ENCODE measurements at places on chromosomes 3 and 15. TPM values are rescaled to one million over a fixed set of nuclear protein-coding genes. Genes with fewer than 3 reads are reported as not detected.
A peak's percentile ranks its signal among the peaks of the same experiment; 100 is the strongest.

- peaks cover 17% of the 10 kb centered on the region for H3K27me3 ChIP-seq
- no peaks in the 10 kb centered on the region for H3K36me3 ChIP-seq
- H3K4me1 ChIP-seq: no peaks in the 10 kb centered on the region
- no peak overlapping the region for H3K27ac ChIP-seq
- H3K4me3 ChIP-seq: no peak overlapping the region
Measured at GRCh38 chr3:51876186-51876585, 785 bp upstream of the IQCF5 start.

- no peak for DNase-seq
- no peak overlapping the region for H3K27ac ChIP-seq
Measured at GRCh38 chr3:37862219-37862902, 681 bp downstream of the CTDSPL start.

TM6SF1 gene
- total RNA-seq: 3.9 TPM

IL12A gene
- total RNA-seq: 7.8 TPM

DNA sequence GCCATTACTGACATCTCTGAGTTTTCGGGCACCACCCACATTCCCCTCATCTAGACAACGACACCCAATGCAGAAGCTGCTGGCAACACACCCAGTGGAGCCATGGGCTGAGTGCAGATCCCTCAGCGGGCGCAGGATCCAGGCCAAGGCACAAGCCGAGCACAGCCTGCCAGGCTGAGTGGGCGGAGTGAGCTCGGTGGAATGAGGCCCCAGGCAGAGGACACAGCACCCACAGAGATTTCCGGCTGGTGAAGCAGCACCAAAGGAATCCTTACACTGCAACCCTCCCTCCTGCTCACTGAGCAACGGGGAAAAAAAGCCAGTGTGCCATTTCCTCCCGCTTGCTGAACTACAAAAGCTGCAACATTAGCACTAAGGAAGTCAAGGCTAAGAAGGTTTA lies 34.3 kb downstream of the ZMAT3 start:
- DNase-seq: no peak
- no peak overlapping the region for H3K27ac ChIP-seq

- H3K4me3 ChIP-seq: no peak overlapping the region
- no peaks in the 10 kb centered on the region for H3K27me3 ChIP-seq
- DNase-seq: no peak
- H3K36me3 ChIP-seq: no peaks in the 10 kb centered on the region
Measured at GRCh38 chr15:95169541-95170459, 938.4 kb downstream of the MCTP2 start.

GRCh38 chr3:195763076-195763830 lies 42.5 kb downstream of the MUC20 start:
- H3K4me1 ChIP-seq: no peaks in the 10 kb centered on the region
- no peaks in the 10 kb centered on the region for H3K36me3 ChIP-seq
- H3K27ac ChIP-seq: no peak overlapping the region
- peaks cover 36% of the 10 kb centered on the region for H3K27me3 ChIP-seq
- no peak for DNase-seq

FAM174B gene
- total RNA-seq: 0.91 TPM

PRSS50 gene
- total RNA-seq: not detected

- no peaks in the 10 kb centered on the region for H3K27me3 ChIP-seq
- H3K27ac ChIP-seq: no peak overlapping the region
- no peak overlapping the region for H3K4me3 ChIP-seq
- DNase-seq: no peak
- H3K36me3 ChIP-seq: no peaks in the 10 kb centered on the region
Measured at GRCh38 chr15:92020207-92020606, 166.7 kb downstream of the SLCO3A1 start.

DNA sequence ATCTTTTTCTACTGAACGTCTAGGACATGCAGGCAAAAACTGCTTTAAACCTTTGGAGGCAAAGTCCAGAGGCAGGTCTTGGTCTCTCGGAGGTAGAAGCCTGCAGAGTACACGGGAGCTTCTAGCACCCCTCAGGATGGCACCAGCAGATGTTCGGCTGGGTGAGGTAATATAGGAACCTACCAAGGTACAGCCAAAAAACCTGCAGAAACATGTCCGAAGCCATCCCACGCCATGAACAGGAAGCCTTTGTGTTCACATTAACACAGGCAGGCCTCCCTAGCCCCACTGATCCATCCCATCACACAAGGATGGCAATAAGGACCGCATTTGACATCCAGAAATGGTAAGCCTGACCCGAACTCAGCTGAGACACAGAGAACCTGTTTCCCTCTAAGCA lies 157.9 kb upstream of the HES1 start:
- peaks cover 11% of the 10 kb centered on the region for H3K27me3 ChIP-seq
- no peak for DNase-seq
- no peak overlapping the region for H3K4me3 ChIP-seq
- no peaks in the 10 kb centered on the region for H3K4me1 ChIP-seq
- H3K27ac ChIP-seq: no peak overlapping the region

- no peaks in the 10 kb centered on the region for H3K36me3 ChIP-seq
- no peaks in the 10 kb centered on the region for H3K27me3 ChIP-seq
- no peak for DNase-seq
- H3K4me3 ChIP-seq: no peak overlapping the region
- H3K27ac ChIP-seq: no peak overlapping the region
Measured at GRCh38 chr3:108342837-108343486, 46.6 kb downstream of the HHLA2 start.

GRCh38 chr15:37618353-37618752 lies 316.1 kb upstream of the TMCO5A start:
- H3K4me3 ChIP-seq: no peak overlapping the region
- H3K36me3 ChIP-seq: no peaks in the 10 kb centered on the region
- no peaks in the 10 kb centered on the region for H3K4me1 ChIP-seq

- H3K36me3 ChIP-seq: no peaks in the 10 kb centered on the region
- H3K27ac ChIP-seq: no peak overlapping the region
- peaks cover 22% of the 10 kb centered on the region for H3K4me1 ChIP-seq
Measured at GRCh38 chr3:188126934-188127333, 27.0 kb upstream of the LPP start.

- no peak overlapping the region for H3K27ac ChIP-seq
- DNase-seq: no peak
- peaks cover 8% of the 10 kb centered on the region for H3K36me3 ChIP-seq
- H3K4me3 ChIP-seq: no peak overlapping the region
- peaks cover 6% of the 10 kb centered on the region for H3K4me1 ChIP-seq
Measured at GRCh38 chr3:183710231-183710630, 12.6 kb downstream of the YEATS2 start.

PLSCR2 gene
- not detected for total RNA-seq

ITIH1 gene
- total RNA-seq: 0.80 TPM

REC114 gene
- total RNA-seq: not detected

- no peak for DNase-seq
- no peaks in the 10 kb centered on the region for H3K27me3 ChIP-seq
- peaks cover 48% of the 10 kb centered on the region for H3K36me3 ChIP-seq
- H3K4me3 ChIP-seq: no peak overlapping the region
- no peak overlapping the region for H3K27ac ChIP-seq
- H3K4me1 ChIP-seq: peaks cover 5% of the 10 kb centered on the region
Measured at GRCh38 chr3:119395923-119396358, 67.5 kb downstream of the TMEM39A start.

RLBP1 gene
- not detected for total RNA-seq

LEO1 gene
- total RNA-seq: 18.3 TPM

PP2D1 gene
- total RNA-seq: not detected

DNA sequence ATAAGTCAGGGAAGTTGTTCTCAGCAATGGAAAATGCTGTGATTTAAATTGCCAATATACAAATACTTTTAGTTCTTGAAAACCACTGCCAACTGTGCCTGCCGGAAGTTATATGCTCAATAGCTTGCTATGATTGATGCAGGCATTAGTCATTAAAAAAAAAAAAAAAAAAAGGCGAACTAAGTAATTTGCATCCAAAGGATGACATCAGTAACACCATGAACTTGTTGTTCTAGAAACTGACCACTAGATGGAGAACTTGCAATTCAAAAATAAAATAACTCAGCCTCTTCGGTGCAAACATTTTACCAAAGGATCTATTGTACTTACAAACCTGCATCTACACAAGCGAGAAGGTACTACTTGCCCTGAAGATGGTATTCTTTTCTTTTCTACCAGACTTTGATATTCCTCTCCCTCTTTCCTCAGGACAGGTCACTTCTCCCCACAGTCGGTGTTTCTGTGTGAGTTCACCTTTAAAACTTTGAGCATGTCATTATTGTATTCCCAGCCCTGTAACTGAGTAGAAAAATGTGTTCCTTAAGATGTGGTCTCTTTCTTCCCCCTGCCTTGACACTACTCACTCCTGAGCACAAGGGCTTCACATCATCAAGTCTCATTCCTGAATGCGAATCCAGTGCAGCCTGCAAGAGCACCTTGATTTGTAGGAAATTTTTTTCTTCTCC lies 115.0 kb upstream of the VEPH1 start:
- no peak overlapping the region for H3K4me3 ChIP-seq
- no peaks in the 10 kb centered on the region for H3K36me3 ChIP-seq
- no peak overlapping the region for H3K27ac ChIP-seq
- peaks cover 16% of the 10 kb centered on the region for H3K27me3 ChIP-seq

SCN11A gene
- total RNA-seq: 0.16 TPM

GLDN gene
- not detected for total RNA-seq

GRCh38 chr3:15286022-15286421 lies 46.4 kb downstream of the SH3BP5 start:
- peaks cover 60% of the 10 kb centered on the region for H3K36me3 ChIP-seq
- H3K4me3 ChIP-seq: no peak overlapping the region
- no peaks in the 10 kb centered on the region for H3K27me3 ChIP-seq
- peak overlapping the region; percentile 46 for H3K27ac ChIP-seq

DNA sequence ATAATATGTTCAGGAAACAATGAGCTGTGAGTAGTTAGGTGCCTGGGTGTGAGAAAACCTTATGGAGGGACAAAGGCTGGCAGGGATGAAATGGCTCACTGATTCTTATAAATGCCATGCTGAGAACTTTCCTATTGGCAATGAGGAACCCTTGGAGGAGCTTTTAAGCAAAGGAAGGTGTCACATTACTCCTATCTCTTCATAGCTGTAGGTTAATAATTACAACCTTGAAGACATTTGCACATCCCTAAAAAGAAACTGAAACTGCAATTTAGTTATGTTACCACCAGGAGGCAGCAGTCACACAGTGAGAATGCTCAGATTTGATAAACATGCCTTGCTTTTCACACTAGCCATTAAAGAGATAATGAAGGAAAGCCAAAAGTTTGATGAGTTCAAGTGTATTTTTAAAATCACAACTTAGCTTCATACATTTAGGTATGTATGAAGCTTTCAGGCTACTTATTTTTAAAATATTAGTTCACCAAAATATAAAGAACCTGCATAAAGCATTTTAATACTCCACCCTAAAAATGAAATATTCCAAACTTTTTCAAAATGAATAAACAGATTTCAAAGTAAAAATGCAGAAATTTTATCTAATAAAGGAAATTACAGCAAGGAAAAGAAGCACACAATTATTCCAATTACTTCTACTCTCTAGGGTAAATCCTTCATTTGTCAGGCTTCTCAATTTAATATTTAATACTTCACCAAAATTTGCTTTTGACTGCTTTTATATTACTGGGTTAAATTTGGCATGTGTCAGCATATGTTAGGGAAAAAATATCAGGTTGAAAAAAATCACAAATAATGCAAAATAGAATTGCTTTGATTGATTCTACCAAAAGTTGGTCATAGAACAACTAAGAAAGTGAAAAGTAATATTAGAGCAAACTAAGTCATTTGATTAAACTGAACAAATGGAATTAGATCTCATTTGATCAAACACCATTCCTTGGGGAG lies 136.9 kb upstream of the SLC2A2 start:
- H3K36me3 ChIP-seq: peaks cover 6% of the 10 kb centered on the region
- H3K27me3 ChIP-seq: no peaks in the 10 kb centered on the region
- H3K27ac ChIP-seq: no peak overlapping the region
- DNase-seq: no peak
- H3K4me1 ChIP-seq: peaks cover 4% of the 10 kb centered on the region

DNA sequence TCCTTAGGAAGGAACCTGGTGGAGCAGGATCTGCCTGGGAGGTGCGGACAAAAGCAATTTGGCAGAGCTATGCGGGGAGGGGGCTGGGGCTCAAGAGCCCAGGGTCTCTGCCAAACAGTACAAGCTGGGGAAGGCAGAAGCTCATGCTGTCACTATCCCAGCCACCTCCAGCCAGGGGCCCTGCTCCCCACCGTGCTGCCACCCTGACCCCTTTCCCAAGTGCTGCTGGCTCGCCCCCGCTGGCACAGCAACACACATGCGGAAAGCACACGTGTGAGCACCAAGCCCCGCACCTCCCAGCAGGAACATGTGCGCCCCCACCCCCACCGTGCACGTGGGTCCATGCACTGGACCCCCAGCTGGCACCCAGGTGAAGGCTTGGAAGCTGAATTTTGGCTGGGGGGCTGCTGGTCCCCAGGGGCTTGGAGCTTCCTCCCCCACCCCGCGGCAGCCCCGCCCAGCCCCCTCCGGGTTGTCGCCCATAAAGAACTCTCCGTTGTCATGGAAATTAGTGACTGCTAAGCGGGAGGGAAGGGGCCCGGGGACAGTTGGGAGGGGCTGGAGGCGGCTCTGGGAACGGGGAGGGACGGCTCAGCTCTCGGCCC lies 742 bp downstream of the CAMKV start:
- no peaks in the 10 kb centered on the region for H3K36me3 ChIP-seq
- peaks cover 31% of the 10 kb centered on the region for H3K27me3 ChIP-seq
- peaks cover 4% of the 10 kb centered on the region for H3K4me1 ChIP-seq
- no peak overlapping the region for H3K27ac ChIP-seq
- peak overlapping the region; percentile 52 for H3K4me3 ChIP-seq
- DNase-seq: no peak

- DNase-seq: no peak
- no peaks in the 10 kb centered on the region for H3K4me1 ChIP-seq
- H3K4me3 ChIP-seq: no peak overlapping the region
- H3K27ac ChIP-seq: no peak overlapping the region
Measured at GRCh38 chr3:158258619-158259018, 148.7 kb downstream of the RSRC1 start.

DNA sequence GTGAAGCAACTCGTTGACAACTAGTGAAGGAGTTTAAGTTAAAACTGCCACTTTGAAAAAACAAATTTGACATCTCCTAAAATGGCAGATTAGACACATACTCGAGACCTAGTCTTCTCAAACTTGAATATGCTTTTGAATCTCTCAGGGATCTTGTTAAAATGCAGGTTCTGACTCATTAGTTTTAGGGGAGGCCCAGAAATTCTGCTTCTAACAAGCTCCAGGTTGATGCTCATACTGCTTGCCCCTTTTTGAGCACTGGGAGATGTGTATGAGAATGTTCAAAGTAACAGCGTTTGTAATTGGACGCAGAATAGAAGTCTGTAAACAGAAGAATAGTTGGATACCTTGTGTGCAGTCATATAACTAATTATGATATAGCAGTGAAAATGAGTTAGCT lies 1.6 kb downstream of the C3orf38 start:
- H3K36me3 ChIP-seq: peaks cover 36% of the 10 kb centered on the region
- H3K4me1 ChIP-seq: peaks cover 48% of the 10 kb centered on the region
- peak overlapping the region; percentile 47 for H3K27ac ChIP-seq
- no peak for DNase-seq
- H3K27me3 ChIP-seq: no peaks in the 10 kb centered on the region

GRCh38 chr15:87033056-87033455 lies 953.4 kb downstream of the AGBL1 start:
- H3K27me3 ChIP-seq: no peaks in the 10 kb centered on the region
- no peak for DNase-seq
- H3K4me3 ChIP-seq: no peak overlapping the region
- H3K4me1 ChIP-seq: no peaks in the 10 kb centered on the region
- no peak overlapping the region for H3K27ac ChIP-seq

- no peaks in the 10 kb centered on the region for H3K36me3 ChIP-seq
- DNase-seq: no peak
- H3K27me3 ChIP-seq: peaks cover 2% of the 10 kb centered on the region
Measured at GRCh38 chr3:135896613-135897012, 68.9 kb upstream of the PPP2R3A start.

Measured in activated B cell treated with CpG ODN at 0.5 μM for 24 hours (primary cell).